ENCODE measurements at places on chromosomes 16 and 17.

- DNase-seq, result no peak
Measured at GRCh38 chr16:88315543-88316105, 67.1 kb upstream of the ZNF469 start.

DNA sequence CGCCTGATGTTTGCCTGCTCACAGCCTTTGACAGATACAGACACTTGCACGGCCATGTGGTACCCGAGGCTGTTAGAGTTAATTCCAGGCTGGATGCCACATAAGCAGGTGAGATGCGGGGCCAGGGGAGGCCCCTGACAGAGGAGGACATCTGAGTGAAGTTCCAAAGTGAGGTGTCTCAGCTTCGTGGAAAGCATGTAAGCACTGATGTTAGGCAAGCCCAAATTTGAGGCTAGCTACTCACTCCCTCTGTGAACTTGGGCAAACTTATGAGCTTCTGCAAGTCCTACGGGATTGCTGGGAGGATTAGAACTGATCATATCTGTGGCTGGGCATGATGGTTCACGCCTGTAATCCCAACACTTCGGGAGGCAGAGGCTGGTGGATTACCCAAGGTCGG, 39.3 kb upstream of the MARCHF10 start:
- DNase-seq, result no peak

GRCh38 chr16:47359478-47359877, 101.4 kb downstream of the ITFG1 start:
- DNase-seq, result no peak

- no peak for DNase-seq
Measured at GRCh38 chr17:72915625-72916081, 176.8 kb downstream of the SLC39A11 start.

DNA sequence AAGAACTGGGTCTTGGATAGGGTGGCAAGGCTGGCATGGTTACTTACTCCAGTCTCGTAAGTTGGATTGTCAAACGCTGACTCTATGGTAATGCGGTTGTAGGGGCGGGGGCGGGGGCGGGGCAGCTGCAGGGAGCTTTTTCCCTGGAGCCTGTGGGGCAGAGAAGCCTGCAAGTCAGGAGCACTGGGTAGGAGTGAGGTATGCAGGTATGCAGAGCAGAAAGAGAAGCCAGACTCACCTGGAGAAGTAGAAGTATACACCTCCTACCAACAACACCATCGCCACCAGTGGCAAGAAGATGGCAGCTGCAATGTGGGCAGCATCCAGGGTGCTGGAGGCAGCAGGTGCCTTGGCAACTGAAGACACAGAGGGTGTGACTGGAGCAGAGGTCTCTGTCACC, 4.8 kb upstream of the PHF12 start:
- no peak for DNase-seq

DNA sequence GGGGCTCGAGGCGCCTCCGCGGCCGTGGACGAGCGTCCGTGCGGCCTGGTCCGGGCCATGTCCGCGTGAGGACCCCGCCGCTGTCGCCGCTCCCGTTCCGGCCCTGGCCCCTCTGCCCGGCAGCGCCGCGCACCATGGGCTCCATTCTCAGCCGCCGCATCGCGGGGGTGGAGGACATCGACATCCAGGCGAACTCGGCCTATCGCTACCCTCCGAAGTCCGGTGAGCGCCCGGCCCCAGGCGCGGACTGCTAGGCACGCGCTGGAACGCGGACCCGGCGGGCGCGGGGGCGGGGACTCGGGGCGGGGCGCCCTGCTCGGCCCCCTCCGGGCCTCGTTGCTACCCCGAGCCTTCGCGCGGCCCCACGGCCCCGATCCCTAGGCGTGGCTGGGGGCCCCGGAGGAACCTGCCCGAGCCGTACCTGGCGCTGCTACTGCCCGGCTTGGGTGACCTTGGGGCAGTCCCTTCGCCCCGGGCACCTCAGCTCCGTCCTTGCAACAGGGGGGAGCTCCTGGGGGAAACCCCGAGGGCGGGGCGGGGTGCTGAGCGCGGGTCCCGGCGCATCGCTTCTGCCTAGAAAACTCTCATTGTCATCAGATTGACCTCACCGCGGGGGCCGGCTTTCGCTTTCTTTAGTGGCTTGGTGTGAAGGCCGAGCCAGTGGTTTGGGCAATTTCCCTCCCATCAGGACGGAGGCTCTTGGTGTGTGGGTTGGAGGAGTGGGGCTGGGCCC, 367 bp downstream of the MGRN1 start:
- no peak for DNase-seq

DNA sequence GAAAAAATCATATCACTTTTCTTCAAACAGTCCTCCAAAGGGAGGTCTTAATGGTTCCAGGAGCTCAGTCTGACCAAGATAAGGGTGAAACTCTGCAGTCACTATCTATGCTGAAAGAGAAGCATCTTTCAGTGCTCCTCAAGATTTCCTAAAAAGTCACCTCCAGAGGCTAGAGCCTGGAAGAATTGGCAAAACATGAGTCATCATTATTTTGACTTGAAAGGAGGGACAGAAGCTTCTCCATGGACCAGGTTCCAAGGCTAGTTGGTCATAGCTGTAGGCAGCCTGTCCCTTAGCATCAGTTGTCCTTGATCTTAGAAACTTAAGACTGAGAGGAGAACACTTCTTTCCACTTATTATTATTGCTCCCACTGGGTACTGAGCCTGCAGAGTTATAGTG, 219.0 kb upstream of the ASIC2 start:
- DNase-seq, result no peak

DNA sequence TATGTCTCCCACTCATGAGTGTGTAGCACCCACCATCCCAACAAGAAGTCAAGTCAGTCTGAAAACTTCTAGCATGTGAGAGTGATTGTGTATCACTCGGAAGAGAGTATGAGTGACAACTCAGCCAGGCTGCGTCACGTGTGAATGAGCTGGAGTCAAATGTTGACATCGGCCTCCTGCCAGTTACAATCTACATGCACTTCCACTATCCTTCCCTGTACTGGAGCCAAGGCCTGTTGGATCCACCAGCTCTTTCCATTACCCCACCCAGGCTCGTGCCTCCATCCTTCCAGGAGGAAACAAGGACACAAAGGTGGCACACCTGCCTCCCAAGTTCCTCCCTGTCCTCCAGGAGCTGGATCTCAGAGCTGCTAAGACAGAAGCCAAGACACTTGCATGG, 64.5 kb downstream of the ASIC2 start:
- no peak for DNase-seq

- DNase-seq, result no peak
Measured at GRCh38 chr17:78596871-78597764, 19.9 kb upstream of the DNAH17 start.

GRCh38 chr17:59287891-59288290, 43.6 kb upstream of the YPEL2 start:
- DNase-seq, result no peak

DNA sequence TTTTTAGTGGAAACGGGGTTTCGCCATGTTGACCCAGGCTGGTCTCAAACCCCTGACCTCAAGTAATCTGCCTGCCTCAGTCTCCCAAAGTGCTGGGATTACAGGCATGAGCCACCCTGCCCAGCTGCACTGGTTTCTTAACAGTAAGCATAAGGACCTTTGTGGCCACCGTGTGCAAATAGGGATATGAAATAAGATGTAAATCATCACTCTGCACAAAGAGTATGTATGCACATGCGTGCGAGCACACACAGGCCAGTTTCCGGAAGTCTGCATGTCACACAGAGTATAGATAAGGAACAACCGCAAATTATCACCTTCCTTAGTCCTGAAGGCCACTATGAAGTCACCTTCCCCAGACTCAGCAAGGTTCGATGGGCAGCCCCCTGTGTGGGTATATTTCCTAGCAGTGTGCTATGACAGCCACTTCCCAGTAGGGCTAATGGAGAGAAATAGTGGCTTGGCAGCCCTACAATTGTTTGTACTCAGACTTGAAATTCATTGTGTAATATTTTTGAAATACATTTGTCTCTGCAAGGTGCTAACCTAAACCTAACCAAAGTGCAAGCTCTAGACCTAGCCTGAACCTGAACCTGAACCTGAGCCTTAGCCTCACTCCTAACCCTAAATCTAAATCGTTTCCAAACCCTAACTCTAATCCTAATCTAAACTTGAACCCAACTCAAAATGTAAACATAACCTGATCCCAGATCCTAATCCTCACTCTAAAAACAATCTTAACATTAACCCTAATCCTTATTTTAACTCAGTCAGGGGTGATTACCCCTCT, 48.4 kb upstream of the SKAP1 start:
- DNase-seq, result no peak

DNA sequence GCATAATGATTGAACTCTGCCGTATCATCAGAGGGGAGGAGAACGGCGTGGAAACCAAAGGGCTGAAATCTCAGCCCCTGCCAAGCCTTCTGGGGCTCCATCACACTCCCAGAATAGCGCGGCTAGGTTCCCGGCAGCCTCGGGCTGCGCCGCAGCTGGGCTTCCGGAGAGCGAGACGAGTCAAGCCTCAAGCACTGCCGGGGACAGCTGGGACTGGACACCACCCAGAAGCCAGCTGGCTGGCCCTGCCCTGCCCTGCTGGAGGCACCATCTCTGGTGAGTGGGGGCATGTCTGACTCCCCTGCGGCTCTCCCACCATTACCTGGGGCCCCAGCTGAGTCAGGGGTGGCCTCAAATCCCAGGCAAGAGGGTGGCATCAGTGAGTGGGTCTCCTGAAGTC, 7.2 kb upstream of the GPRC5C start:
- DNase-seq, result no peak

DNA sequence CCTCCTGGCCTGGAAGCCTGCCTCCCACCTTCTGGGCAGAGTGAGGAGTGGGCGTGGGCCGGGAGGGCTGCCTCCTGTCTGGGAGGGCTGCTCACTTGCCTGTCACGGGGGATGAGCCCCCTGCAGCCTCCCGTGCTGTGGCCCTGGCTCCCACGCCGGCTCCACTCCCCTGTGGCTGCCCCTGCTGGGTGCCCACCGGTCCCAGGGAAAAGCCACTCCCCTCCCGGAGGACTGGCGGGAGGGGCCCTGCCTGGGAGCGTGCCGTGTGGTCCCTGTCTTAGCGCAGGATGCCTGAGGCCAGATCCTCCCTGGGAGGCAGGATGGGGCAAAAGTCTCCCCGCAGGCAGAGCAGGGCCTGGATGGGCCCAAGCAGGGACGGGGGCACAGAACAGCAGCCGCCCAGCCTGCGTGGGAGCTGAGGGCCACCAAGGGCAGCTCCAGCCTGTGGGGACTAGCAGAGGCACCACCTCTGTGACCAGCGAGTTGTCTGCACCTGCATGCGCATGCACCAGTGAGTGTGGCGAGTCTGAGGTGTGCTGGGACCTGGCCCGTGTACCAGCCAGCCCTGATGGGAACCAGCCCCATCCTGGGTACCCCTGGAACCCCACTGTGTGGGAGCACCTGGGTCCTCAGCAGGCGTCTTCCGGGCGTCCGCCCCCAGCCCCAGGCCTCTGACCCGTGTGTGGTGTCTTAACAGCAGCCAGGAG, 339.9 kb downstream of the SEC14L1 start:
- no peak for DNase-seq

DNA sequence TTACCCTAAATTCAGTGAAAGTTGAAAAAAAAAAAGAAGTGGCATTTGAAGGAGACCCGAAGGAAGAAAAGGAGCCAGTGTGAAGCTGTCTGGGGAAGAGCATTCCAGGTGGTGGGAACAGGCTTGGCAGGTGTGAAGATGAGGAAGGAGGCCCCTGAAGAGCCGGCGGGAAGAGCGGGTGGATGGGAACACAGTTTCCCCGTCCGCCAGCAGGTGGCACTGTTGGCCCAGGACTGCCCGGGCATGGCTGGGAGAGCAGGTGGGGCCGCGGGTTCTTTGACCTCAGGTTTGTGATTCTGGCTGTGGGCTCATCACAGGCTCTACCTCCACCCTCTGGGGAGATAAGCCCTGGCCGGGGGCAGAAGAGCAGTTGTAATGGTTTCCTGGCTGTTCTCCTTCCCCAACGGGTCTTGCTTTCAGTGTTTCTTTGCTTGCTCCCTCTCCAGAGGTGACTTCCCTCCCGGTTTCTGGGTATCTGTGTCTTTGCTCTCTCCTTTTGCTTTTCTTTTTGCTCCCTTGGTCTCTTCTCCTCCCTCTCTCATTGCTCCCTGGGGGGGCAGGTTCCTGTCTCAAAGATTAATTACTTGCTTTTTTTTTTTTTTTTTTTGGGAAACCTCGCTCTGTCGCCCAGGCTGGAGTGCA, 32.3 kb downstream of the RAP1GAP2 start:
- peak; percentile 55 for DNase-seq

GRCh38 chr17:56926704-56927103, 12.9 kb upstream of the TRIM25 start:
- DNase-seq, result no peak

DNA sequence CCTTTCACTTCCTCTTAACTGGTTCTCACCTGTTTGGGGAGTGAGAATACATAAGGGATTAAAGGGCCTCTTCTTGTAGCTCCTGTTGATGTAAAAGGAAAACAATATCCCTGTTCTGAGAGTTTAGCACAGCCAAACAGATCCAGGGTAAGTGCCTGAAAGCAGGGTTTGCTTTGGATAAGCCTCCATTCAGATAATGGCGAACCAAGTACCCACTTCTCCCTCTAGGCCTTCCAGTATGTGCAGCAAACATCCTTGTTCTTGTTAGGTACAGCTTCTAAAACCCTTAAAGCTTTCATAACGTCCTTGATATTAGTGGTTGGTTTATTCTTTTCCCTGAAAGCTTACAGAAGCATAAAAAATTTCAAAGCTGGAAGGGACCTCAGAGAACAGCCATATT, 130.6 kb upstream of the DNAH9 start:
- DNase-seq, result no peak

DNA sequence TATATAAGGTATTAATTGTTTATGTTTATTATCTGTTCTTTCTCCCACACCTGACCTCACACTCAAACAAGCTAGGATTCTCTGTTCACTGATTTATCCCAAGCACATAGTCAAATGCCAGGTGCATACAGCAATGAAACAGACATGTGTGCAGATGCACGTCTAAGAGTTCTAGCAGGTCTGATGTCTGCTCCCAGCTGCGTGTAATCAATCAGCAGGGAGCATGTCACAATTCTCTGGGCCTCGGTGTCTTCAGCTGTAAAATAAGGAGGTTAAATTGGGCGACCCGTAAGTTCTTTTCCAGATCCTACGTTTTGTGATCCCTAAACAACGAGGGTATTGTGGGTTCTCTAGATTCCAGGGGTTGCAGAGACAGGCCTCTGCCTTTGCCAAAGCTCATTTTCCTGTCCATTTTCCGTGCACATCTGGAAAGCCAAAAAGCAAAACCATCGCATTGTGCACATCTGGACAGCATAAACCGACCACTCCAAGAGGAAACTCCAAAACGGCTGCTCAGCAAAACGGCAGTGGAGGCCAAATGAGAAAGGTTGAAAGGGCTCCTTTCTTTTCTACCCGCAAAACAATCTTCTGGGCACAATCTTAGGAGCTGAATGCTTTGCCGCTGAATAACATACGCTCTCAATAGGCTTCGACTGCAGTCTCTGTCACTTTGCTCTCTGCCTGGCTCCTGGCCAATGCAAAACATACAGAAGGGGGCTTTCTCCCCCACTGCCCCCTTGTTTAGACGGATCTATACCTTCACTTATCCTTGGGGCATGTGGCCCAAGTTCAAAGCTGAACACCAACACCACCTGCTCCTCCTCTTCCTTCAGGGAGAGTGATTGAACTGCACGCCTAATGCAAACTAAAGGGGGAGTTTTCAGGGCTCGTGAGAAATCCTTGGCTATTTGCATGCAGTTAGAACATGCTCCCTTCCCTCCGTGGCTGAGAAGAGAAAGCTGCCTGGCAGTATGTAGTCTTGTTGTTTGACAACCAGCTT, 426.3 kb downstream of the SLC39A11 start:
- no peak for DNase-seq

GRCh38 chr17:10646392-10646990, 10.6 kb downstream of the MYH3 start:
- DNase-seq, result no peak
